ENCODE measurements at places on chromosomes 4 and X.

GRCh38 chr4:154160519-154161301 lies 330.9 kb downstream of the DCHS2 start:
- no peak for DNase-seq

- DNase-seq: no peak
Measured at GRCh38 chrX:145393702-145394235, 146.5 kb downstream of the SPANXN1 start.

- no peak for DNase-seq
Measured at GRCh38 chr4:107629318-107629717, 90.7 kb downstream of the PAPSS1 start.

DNA sequence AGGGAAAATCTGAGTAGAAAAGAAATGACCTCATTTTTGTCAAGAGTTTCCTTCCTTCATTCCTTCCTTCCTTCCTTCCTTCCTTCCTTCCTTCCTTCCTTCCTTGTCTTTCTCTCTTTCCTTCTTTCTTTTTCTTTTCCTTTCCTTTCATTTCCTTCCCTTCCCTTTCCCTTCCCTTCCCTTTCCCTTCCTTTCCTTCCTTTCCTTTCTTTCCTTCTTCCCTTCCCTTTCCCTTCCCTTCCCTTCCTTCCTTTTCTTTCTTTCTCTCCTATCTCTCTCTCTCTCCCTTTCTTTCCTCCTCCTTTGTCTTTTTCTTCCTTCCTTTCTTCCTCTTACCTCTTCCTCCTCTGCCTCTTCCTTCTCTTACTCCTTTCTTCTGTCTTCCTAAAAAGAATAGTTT lies 347.6 kb downstream of the FAM47A start:
- DNase-seq: no peak

DNA sequence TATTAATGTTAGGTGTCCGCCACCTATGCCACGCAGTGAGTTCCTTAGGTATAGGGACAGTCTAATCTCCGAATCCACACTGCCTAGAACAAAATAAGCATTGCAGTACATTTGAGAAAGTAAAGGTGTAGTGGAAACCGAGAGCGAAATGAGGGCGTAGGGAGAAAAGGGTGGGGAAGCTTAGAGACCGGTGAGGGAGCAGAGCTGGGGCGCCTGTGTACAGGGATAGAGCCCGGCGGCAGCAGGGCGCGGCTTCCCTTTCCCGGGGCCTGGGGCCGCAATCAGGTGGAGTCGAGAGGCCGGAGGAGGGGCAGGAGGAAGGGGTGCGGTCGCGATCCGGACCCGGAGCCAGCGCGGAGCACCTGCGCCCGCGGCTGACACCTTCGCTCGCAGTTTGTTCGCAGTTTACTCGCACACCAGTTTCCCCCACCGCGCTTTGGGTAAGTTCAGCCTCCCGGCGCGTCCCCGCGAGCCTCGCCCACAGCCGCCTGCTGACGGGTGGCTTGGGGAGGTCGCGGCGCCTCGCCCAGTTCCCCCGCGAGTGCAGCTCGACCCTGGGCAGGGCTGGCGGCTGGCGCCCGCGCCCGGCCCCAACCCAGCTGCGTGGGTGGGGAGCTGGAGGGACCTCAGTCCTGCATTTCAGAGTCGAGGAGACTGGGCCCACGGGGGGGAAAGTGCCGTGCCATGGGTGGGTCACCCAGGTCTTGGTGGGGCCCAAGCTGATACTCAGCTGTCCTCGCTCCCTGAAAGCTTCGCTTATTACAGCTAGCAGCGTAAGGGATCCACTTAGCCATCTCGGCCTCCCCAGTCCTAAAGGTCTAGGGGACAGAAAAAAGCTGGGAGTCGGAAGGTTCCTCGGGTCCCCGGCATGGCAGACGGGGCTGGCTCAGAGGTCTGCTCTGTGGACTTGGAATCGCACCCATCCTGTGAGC lies at the start of gene ANXA3:
Gene ANXA3, plus strand, starts transcription at position 351 of the 932 bp plus-strand sequence. CDS start 2,704 bp downstream, outside the sequence.
- peak; percentile 61 for DNase-seq

DNA sequence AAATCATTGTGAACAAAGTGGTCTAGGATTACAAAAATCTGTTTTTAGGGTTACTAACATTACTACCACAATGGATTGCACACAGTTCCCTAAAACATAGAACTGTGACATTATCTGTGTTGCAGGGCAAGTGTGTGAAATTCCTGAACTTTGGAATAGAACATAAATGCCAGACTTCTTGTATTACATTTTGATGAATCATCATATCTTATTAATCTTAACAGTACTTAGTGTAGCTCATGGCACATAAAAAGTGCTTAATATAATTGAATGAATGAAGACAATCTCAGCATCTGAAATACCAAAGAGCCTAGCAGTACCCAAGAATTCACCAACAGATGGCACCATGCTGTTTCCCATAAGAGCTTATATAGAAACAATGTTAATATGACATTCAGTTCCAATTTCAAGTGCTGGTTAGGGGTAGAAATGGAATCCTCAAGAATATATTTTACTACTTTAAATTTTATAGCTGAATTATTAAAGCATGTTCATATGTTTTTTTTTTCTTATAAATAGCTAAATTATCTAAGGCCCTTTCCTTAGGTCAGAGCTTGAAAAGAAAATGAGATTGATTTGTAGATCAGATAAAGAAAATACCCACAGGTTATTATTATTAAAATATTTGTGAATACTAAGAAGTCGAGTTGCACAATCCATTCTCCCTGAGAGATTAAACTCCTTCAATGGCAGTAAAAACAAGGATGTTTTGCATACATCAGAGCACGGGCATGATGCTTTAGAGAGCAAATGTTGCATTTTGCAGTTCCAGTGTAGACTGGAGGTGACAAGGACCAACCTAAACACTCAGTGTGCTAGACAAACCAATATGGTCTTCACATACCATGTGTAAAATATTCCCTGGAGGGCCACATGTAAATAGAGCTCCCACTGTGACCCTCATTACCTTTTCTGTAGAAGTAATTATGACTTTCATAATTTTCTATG lies 25.7 kb upstream of the SHISA3 start:
- DNase-seq: no peak

DNA sequence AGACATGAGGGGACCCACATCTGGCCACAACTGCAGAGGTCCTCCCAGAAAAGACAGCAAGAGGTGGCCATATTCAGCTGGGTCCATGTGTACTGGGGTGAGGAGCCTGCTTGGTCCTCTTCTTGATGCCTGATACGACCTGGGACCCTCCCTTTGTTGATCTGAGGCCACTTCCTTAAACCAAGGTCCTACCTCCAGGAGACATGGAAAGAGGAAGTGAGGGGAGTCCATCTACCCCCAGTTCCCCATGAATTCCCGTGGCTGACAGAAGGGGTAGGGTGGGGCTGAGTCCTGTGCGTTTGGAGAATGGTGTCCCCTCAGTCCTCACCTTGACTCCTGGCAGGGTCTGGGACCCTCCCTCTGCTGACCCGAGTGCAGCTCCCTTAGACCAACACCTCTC lies 2.1 kb downstream of the MAGEA10 start:
- DNase-seq: no peak

GRCh38 chr4:143489106-143489505 lies 24.4 kb upstream of the SMARCA5 start:
- DNase-seq: no peak
